ENCODE measurements at places on chromosomes 4 and X. TPM values are rescaled to one million over a fixed set of nuclear protein-coding genes. Genes with fewer than 3 reads are reported as not detected.
A peak's percentile ranks its signal among the peaks of the same experiment; 100 is the strongest.

HTR2C gene
- total RNA-seq, result not detected

REELD1 gene
- total RNA-seq, result 0.05 TPM

LGI2 gene
- total RNA-seq, result not detected

HERC5 gene
- total RNA-seq, result 4.9 TPM

GRCh38 chr4:180828455-180829018 is 1414.7 kb upstream of the TENM3 start:
- DNase-seq, result peak; percentile 55

DNA sequence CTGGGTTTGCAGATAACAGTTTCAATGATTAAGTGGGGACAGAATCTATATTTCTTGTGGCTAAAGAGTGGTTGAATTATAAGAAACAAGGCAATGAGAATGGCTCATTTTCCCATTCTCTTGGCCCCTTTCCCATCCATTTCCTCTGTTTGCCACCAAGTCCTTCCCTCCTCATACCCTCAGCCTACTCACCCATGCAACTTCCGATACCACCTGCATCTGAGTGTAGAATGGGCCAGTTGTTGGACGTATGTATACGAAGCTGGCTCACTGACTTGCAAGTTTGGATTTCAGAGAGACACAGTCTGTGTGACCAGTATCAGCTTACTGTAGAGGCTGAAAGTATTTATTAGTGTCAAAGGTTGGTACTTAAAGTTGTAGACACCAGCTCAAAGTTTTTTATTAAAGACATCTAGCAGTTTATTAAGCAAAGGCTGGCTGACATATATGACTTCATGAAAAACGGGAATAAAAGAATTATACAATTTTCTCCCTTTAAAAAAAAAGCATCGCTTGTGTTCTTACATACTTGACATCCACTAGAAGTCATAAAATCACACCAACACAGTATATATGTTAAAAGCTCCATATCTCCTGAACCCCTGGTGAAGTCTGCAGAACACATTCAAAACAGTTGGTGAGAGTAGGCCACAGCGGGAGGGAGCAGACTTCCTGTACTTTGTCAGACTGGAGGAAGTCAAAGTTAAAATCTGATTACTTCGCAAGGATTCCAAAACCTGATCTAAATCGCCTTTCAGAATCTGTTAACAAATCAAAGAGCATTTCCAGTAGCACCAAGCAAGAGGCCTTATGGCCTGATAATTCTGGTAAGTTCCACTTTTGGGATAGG is 22.4 kb upstream of the STIM2 start:
- no peak for DNase-seq

GRCh38 chr4:92232566-92232965 is 71.2 kb upstream of the GRID2 start:
- DNase-seq, result no peak

DNA sequence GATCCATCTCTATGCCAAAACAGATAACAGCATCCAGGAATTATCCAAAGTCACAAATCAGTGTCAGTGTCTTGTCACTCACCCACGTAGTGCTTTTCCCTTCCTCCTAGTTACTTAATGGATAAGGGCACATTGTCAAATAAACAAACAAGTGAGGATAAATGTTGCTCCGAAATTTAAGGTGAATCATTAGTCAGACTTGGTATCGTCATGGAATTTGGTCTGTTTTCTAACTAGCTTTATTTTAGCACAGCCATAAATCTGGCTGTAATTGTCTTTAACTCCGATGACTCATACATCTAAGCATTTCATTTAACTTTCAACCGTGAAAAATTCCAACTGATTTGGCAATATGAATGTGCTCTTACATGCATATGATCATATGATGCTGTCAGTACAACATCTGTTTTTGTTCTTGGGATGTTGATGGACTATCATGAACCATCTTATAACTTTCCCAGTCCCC is 83.3 kb downstream of the SNCA start:
- peak; percentile 87 for DNase-seq

DNA sequence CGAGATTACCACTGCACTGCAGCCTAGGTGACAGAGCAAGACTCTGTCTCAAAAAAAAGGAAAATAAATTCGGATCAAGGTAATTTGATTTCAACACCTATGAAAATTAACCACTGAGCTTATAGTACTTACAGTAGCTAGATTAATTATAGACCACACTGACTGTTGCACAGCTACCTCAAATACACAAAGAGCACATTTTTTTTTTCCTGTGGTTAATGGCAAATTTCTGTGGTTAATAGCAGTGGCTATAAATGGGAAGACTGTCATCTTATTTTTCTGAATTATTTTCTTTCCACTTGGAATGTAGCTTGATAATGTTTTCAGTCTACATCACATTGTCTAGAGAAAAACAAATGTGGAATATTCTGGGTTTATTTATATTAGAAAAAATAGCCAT is 1661.6 kb upstream of the PCDH7 start:
- DNase-seq, result no peak

DNA sequence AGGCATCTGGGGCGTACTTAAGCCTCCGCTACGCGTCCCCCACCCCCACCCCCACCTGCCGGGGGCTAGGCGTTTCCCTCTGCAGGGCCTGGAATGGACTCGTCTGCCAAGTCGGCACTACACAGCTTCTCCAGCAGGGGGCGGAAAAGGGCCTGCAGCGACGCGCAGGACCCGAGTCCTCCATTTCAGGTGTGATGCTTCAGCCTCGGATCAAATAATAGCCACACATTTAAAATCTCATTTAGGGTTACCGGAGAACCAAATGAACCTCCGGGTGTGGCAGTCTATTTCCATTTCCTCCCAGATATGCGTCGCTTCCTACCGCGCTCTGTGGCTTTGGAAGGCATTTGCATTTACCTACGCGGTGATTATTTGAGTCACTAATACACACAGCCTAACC is 2.9 kb downstream of the PAK3 start:
- no peak for DNase-seq

DNA sequence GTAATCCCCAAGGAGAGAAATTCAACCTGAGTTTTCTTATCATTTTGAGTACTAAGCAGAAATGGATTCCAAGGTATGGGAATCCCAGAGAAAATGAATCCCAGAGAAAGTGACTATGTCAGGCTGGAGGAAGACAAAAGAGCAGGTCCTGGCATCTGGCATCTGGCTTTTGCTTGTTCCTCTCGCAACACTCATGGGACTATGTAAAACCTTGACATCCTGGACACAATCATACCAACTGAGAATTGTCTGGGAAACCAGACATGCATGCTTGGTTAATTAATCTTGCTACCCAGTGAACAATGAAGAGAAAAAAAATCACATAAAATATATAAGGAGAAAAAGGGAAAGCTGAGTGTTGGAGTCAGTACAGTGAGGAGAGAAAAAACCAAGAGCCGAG is 12.9 kb downstream of the DCAF8L1 start:
- no peak for DNase-seq

DNA sequence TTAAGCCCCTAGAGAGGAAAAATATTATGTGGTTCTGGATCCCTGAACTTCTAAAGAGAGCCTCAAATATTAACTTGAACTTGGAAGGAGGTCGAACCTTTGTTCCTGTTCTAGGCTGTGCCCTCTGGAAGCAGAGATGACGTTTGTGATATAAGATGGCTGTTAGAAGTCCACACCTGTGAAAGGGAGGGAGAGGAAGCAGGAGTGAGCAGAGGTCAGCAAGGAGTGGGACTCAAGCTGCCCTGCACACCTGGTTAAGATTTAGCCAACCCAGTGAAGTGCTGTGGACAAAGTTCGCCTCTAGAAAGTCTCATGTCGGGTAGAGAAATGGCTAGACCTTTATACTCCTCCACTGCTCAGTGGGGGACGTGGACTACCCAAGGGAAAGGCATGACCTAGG is 566.2 kb downstream of the MID1IP1 start:
- DNase-seq, result no peak

GRCh38 chr4:184019667-184020623 is 114.8 kb downstream of the STOX2 start:
- no peak for DNase-seq
